ENCODE measurements at places on chromosomes 16 and 17. TPM values are rescaled to one million over a fixed set of nuclear protein-coding genes. Genes with fewer than 3 reads are reported as not detected.

CCL8 gene
- total RNA-seq, result not detected

- DNase-seq, result no peak
These were observed 11.9 kb upstream of the TBX2 start for GRCh38 chr17:61387511-61388305.

GRCh38 chr16:60367739-60368138, 1633.6 kb upstream of the GOT2 start:
- no peak for DNase-seq

ABCA8 gene
- 81.8 TPM for total RNA-seq

- DNase-seq, result peak; percentile 88
These were observed 6.7 kb downstream of the ITGA3 start for GRCh38 chr17:50062293-50063243.

RMI2 gene
- total RNA-seq, result not detected

STH gene
- total RNA-seq, result not detected

DNA sequence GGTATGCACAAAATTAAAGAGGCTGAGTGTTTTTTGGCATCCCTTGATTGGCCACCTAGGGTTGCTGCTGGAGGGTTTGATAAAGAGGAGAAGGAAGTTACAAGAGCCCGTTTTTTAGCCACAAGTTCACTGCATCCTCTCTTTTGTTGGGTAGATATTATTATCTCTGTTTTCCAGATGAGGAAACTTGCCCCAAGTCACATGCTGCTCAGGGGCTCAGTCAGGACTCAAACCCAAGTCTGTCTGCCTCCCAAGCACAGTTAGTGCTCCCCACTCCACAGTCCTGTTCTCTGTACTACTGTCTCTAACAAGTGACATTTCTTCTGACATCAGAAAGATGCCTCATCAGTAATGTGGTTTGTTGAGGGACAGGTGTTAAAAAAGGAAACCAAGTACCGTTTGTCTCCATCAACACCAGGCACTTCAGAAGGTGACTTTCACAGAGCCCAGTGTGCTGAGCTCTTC, 1.4 kb downstream of the NT5M start:
- no peak for DNase-seq

C16orf74 gene
- total RNA-seq, result not detected

GAST gene
- not detected for total RNA-seq

PRAC2 gene
- not detected for total RNA-seq

GRCh38 chr16:90081606-90081970, 4.5 kb upstream of the PRDM7 start:
- no peak for DNase-seq

Data from adrenal gland (tissue), 19 donors.